ENCODE measurements at places on chromosomes 6 and 20. TPM values are rescaled to one million over a fixed set of nuclear protein-coding genes. Genes with fewer than 3 reads are reported as not detected.

GRCh38 chr20:33337119-33337518 lies 54.1 kb downstream of the BPIFB1 start:
- no peak for DNase-seq

The SLC22A2 gene
- 0.42 TPM for total RNA-seq

DNA sequence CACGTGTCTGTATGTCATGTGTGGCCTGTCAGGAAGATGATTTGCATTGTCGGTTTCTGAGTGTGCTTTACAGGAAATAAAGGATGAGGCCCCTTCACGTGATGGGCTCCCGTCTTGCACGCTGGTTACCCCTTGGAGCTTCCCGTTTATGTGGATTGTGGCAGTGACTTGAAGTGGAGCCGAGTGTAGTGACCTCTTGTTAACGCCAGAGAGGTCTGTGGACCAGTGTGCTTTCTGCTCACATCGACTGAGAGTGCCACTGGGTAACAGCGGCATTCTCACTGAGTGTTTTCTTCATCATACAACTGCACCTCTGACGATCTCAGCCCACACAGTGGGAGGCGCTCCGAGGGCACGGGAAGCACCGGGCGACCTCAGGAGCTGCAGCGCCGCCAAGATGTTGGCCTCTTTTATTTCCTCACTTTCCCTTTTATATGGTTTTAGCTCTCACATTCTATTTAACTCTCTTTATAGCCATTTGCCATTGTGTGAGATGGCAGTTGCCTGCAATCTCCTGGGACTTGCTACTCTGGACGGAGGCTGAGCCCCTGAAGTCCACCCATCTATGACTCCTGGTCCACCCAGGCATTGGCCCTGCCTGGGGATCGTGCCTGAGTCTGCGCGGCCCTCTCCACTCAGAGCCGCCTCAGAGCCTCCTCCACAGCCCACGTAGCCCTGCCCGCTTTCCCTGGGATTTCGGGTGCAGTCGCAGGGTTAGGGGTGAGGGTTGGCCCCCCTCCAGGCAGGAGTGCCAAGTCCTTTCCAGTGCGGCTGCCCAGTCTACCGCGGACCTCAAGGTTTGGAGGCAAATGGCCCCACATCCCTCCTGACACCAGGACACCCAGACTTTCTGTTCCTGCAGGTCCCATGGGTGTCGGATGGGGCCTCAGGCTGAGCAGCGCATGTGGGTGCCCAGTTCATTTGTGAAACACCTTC lies 238.9 kb downstream of the ERMARD start:
- DNase-seq, result no peak

The C20orf141 gene
- not detected for total RNA-seq

The TULP4 gene
- total RNA-seq, result 40.1 TPM

The FGD2 gene
- 0.04 TPM for total RNA-seq

GRCh38 chr6:105941621-105942412 lies 144.3 kb upstream of the PRDM1 start:
- no peak for DNase-seq

GRCh38 chr20:57066126-57066900 lies 200.1 kb downstream of the BMP7 start:
- no peak for DNase-seq

The BIRC7 gene
- 0.26 TPM for total RNA-seq

- DNase-seq, result no peak
These were observed 2.7 kb downstream of the GUCA1A start for GRCh38 chr6:42175860-42176259.

The CCN6 gene
- total RNA-seq, result not detected

DNA sequence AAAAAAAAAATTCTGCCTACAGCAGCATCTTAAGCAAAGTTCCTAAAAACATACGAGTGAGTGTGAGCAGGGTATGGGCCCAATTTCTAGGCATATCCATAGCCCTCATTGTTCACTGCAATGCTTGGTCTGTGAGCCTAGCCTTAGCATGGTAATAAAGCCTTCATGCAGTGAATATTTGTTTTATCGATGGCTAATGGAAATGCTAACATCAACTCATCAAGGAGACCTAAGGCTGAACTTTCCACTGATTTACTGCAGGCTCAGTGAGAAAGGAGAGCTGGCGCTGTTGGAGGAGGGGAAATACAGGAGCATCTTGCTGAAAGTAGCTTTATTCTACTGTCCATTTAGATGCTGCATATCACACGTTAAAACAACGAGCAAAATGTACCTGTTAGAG lies 139.6 kb upstream of the DTNBP1 start:
- no peak for DNase-seq

- peak; percentile 93 for DNase-seq
These were observed 5.2 kb downstream of the SIRPA start for GRCh38 chr20:1900321-1900801.

DNA sequence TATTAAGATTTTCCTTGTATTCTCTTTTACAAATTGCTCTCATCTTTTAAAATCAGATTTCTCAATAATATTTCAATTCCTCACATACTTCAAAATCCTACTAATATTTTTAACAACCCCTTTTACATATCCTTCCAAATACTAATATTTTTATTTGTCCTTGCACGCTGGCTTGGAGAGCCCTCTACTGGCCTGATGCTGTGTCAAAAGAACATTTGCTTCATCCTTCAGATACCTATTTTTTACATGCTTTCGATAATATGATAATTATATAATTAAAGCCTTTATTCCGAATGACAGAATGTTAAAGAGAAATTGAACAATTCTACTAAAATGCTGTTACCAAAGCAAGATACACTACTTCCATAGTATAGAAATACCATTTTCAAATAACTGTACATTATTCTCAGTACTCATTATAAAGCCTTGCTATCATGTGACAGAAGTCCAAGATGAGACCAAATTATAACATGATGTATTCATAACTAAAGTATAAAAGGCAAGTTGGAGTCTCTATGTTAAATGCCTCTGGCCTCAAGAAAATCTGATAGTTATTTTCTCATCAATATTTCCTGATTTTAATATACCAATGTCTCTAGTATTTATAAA lies 39.0 kb upstream of the PLN start:
- peak; percentile 13 for DNase-seq
